ENCODE measurements at places on chromosomes 3 and 15.

- no peak for DNase-seq
Measured at GRCh38 chr3:147418808-147419701, 9.9 kb downstream of the ZIC1 start.

DNA sequence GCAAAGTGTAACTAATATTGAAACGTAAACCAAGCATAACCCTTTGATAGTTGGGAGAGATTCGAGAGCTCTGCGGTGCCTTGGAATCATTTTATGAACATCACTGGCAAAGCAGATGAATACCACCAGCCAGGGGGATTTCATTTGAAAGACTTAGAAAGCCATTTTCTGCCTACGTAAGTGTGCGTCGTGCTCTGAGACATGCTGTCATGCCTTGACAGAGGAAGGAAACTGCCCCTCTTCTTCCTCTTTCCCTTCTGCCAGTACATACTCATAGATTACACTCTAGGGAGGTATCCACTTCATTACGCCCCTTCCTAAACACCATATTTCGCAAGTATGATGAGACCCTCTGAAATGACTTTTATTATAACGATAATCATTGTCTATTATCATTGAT, 3.3 kb upstream of the MTHFS start:
- DNase-seq = no peak

DNA sequence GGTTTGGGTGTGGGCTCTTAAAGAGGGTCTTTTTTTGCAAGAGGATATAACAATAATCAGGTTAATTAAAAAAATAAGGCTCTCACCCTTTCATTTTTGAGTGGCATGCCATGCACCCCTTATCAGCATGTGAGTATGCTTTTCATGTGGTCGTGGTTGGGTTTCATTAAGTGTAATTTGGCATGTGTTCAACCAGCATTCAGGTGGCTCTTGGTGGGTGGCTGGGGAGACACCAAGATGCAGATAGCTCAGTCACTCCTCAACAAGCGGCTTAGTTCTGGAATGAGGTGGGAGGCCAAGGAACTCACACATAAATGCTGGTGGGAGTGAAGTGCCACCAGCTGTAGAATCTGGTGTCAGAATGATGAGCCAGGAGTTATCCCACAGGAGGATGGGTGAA, 66.8 kb downstream of the FLNB start:
- peak; percentile 35 for DNase-seq

DNA sequence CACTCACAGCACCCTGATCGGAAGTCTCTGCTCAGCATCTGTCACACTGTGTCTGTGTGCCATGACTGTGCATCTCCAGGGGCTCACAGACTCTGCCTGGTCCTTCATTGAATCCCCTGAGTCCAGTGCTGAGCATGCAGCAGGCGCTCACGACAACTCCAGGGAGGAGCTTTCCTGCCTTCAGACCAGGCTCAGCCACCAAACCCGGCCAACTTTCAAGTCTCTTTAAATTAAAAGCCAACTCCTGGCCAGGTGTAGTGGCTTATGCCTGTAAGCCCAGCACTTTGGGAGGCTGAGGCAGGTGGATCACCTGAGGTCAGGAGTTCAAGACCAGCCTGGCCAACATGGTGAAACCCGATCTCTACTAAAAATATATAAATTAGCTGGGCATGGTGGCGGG, 24.2 kb downstream of the GRAMD2A start:
- DNase-seq = no peak

GRCh38 chr3:158718490-158719170, 13.6 kb downstream of the RARRES1 start:
- no peak for DNase-seq

GRCh38 chr15:74123131-74123429, 7.3 kb upstream of the ISLR2 start:
- DNase-seq = no peak
